ENCODE measurements at places on chromosomes 3 and 15.

DNA sequence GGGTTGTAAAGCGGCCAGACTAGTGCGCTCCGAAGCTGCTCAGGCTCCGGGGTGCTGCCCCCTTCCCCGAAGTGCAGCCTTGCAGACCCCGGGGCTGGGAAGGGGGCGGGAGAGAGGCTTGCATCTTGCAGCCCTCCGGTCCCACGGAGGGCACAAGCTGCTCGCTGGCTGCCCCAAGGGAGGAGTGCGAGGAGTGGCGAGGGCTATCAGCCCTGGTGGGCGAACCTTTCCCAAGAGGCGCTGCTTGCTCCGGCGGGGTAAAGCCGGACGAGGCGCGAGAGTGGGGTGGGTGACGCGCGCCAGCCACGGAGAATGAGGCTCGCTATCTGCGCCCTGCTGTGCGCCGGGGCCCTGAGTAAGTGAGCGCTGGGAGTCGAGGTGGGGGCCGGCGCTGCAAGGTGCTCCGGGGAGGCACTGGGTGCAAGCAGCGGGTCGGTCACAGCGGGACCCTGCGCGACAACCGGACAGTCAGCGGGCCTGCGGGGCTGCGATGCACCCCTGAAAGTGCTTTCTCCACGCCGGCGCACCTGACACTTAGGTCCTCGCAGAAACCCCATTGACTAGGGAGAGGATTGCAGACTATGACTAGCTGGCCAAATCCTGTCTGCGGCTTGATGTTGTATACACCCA is 12.7 kb upstream of the TOPBP1 start:
- no peak for DNase-seq

- DNase-seq = no peak
These were observed 20.8 kb upstream of the ATP13A3 start for GRCh38 chr3:194507571-194507970.

DNA sequence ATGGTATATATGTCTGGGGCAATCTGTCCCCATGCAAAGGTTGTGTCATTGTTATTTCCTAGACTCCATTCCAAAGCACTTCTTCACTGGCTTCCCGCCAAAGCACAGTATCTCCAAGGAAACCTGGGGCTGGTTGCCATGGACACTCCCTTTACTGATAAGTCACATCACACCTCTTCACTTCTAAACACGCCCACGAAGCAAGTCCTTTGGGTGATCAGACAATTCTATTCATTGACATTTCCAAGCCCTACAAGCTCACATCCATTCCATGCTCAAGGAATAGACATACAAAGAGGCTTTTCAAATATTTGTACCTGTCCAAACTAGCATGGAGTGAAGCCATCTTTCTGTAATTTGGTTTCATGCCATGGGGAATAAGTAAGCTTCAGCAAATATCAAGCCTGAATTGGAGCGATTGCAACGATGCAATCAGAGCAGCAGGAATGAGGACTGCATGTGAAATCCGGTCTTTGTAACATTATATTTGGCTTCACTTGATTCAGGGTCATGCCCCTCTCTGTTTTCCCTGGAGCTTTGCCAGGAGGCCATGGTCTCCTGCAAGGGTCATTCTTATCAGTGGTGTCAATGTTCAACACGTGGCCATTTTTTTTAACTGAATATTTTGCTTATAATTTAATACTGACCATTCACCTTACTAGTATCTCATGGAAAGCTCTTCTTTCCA is 201.6 kb upstream of the TMC3 start:
- DNase-seq = no peak

DNA sequence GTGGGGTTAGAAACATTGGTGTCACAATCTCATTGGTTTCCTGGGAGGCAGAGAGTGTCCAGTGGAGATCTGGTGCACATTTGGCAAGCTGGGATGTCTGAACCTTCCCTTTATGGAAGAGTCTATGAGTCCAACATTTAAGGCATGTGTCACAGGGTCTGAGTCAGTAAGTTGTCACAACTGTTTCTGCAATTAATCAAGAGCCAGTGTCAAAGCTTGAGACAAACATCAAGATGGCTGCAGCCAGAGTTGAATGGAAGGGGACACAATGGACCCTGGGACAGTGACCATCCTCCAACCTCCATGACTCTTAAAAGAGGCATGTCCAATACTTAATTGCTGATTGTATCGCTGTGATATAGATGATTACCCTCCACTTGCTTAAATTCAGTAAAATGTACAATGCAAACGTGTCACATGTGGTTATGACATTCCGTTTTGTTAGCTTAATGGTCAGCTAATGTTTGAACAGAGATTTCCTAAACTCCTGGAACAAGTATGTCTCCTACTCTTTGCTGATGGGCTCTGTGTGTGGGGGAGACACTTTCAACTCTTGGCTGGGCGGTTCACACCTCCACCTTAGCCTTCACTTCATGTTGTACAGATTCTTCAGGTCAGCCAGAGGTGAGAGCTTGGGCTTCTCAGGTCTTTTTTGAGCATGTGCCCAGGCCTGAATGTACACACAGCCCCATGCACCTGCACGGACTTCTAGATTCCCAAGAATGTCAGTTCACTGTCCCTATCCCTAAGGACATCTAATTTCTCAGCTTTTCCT is 79.9 kb upstream of the PRR23E start:
- DNase-seq = no peak

GRCh38 chr3:141011997-141012262 is 39.2 kb upstream of the SPSB4 start:
- no peak for DNase-seq
